Mammary epithelial cell (primary cell): ENCODE measurements at places on chromosomes 7 and 10. TPM values are rescaled to one million over a fixed set of nuclear protein-coding genes. Genes with fewer than 3 reads are reported as not detected.

DNA sequence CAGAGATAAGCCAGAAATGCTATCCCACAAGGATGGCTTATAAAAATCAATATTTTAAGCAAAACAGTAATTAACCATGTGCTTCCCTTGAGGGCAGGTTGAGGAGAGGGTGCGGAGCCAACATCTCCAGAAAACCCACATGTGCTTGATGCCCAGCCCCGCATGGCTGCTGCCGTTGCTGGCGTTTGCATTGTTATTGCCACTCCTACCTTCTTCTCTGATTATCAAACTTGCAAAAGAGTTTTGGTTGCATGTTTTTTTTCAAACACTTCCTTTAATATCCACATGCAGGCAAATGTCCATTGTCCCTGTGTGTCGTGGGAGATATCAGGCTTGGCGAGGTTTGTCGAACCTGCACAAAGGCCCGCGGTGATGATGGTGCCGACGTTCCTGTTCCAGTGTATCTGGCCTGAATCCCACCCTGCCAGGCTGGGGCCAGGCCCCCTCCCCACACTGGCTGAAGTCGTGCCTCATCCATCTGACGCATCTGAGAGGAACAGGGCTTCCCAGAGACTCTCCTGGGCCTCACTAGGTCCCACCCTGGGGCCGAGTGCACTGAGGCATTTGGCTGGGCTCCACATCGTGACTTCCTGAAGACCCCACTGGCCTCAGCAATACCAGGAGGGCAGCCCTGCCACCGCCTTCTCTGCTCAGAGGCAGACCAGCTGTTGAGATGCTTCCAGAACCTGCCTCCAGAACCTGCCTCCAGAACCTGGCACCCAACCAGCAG lies 40.9 kb downstream of the TCERG1L start:
- no peak for DNase-seq

- no peak for DNase-seq
These were observed 20.5 kb downstream of the TAS2R40 start for GRCh38 chr7:143242306-143242705.

DNA sequence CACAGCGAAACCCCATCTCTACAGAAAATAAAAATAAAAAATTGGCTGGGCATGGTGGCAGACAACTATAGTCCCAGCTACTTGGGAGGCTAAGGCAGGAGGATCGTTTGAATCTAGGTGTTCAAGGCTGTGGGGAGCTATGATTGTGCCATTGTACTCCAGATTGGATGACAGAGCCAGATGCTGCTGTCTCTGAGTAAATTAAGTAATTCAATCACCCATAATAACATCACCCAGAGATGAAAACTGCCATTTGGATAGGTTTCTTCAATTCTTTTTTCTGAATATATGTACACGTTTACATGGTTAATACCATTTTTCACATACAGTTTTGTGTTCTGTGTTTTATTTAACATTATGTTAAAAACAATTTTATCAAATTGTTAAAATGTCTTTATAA lies 79.3 kb downstream of the WIPF3 start:
- DNase-seq = no peak

GRCh38 chr10:132102717-132103110 lies 37.0 kb downstream of the JAKMIP3 start:
- DNase-seq = no peak

- no peak for DNase-seq
These were observed 742.3 kb downstream of the TNS3 start for GRCh38 chr7:46839651-46840050.

- no peak for DNase-seq
These were observed 3.2 kb upstream of the DGKB start for GRCh38 chr7:14905764-14906163.

DNA sequence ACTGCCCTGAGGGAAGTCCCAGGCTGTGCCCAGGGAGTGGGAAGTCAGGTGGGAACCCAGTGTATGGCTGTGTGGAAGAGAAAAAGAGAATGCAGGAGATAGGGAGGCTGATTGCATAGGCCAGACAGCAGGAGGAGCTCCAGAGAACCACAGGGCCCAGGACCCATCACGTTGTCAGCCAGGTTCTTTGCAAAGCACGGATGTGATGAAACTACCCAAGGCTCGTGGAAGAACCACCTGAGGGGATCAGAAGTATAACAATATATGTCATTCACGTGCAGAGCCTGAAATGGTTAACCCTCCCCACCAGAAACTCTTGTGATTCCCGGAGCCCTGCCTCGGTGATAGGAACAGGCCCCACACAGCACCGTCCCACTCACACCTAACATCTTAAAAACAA lies 83.6 kb downstream of the LARP4B start:
- DNase-seq = peak; percentile 8

COL17A1 gene
- 1,287 TPM for total RNA-seq

BICC1 gene
- 35.0 TPM for total RNA-seq

IMMP2L gene
- 10.8 TPM for total RNA-seq
